Breast epithelium (tissue), 4 donors: ENCODE measurements at places on chromosomes 12 and 14. TPM values are rescaled to one million over a fixed set of nuclear protein-coding genes. Genes with fewer than 3 reads are reported as not detected.

Gene FRMD6
- total RNA-seq: 80.3 TPM

Gene ALDH6A1
- 78.9 TPM for total RNA-seq

Gene ADAMTS20
- not detected for total RNA-seq

Gene OTX2
- total RNA-seq: not detected

Gene USP44
- total RNA-seq: 3.7 TPM

Gene CD27
- 2.6 TPM for total RNA-seq

Gene SYT10
- not detected for total RNA-seq

Gene FLVCR2
- total RNA-seq: 4.6 TPM

Gene MYH6
- not detected for total RNA-seq

Gene FBLN5
- 83.2 TPM for total RNA-seq

Gene MOK
- 29.0 TPM for total RNA-seq

Gene RGS6
- total RNA-seq: 4.5 TPM

Gene PLEKHD1
- total RNA-seq: 2.3 TPM

Gene B4GALNT3
- 5.9 TPM for total RNA-seq

Gene GPRC5A
- 40.1 TPM for total RNA-seq

Gene PRIMA1
- 0.98 TPM for total RNA-seq

Gene IFI27L2
- total RNA-seq: 98.8 TPM

Gene PDE3A
- total RNA-seq: 7.0 TPM

Gene ZNF384
- 57.0 TPM for total RNA-seq

Gene KCNMB4
- 0.98 TPM for total RNA-seq

Gene IAPP
- not detected for total RNA-seq

Gene FOXA1
- total RNA-seq: 80.6 TPM

Gene CAPS2
- 34.0 TPM for total RNA-seq
